Foreskin keratinocyte (primary cell): ENCODE measurements at places on chromosomes 5 and 9. TPM values are rescaled to one million over a fixed set of nuclear protein-coding genes. Genes with fewer than 3 reads are reported as not detected.

Gene FOXD4L6
- not detected in 2 replicates for total RNA-seq

Gene DIRAS2
- total RNA-seq: not detected in 2 replicates

Gene ARHGEF39
- total RNA-seq: 4.0 and 4.8 TPM in 2 replicates

Gene HMMR
- total RNA-seq: 31.0 and 53.7 TPM in 2 replicates

Gene PALM2AKAP2
- 6.6 and 8.9 TPM in 2 replicates for total RNA-seq

Gene THOC3
- total RNA-seq: 106 and 154 TPM in 2 replicates

DNA sequence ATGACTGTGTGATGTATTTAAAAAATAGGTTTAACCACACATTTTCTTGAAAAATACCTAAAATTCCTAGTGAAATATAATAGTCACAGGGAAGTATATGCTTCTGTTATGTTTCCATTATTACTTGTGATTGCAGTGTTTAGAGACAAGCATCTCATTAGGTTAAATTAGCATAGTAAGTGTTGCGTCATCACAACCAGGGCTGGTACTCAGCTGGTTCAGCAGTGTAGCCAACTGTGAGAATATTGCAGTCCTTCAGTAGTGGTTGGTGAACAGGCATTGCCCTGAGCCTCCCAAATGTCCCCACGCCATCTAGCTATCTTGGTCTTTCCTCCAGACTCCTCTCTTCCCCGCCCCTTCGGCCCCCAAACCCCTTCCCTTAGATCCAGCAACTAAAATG lies 261.7 kb downstream of the ARHGEF28 start:
- DNase-seq: no peak

- DNase-seq: no peak
Measured at GRCh38 chr5:14587150-14587549, 5.6 kb downstream of the OTULINL start.

DNA sequence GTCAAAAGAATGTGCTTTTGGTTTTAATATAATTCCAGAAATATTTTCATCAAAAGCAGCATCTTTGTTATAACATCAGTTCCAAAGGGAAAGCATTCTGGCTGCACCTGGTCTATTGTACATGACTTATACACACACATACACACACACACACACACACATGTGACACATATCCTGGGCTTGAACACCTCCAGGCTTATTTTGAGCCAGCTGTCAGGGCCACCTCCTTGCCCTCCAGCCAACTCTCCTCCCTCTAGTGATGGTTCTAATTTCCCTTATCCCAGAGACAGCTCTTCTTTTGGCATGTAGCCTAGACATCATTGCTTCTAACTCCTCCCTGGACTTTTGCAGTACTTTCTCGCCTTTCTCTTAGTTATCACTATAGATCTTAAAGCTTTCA lies 115.0 kb downstream of the PIK3R1 start:
- peak; percentile 71 for DNase-seq

- DNase-seq: no peak
Measured at GRCh38 chr5:4781299-4781698, 358.8 kb upstream of the ADAMTS16 start.

GRCh38 chr9:93077367-93077766 lies 18.6 kb upstream of the CARD19 start:
- DNase-seq: no peak

DNA sequence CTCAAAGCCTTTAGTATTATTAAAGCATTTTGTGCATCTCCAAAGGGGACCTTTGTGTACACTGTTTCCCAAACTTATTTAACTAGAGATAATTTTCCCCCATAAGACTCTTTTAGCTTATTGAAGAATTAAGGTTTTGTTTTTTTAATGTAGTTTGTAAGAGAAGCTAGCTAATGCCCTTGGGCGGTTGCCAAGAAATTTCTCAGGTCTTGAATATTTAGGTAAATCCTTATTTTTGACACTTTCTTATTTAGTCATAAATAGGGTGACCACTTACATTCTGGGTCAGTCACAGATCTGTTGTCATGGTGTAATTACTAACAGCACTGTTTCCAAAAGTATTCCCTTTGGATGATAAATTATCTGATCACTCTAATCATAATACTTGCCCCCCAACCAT lies 27.2 kb downstream of the TNFAIP8 start:
- DNase-seq: no peak
